ENCODE measurements at places on chromosomes 11 and 22. TPM values are rescaled to one million over a fixed set of nuclear protein-coding genes. Genes with fewer than 3 reads are reported as not detected.
A peak's percentile ranks its signal among the peaks of the same experiment; 100 is the strongest.

DNA sequence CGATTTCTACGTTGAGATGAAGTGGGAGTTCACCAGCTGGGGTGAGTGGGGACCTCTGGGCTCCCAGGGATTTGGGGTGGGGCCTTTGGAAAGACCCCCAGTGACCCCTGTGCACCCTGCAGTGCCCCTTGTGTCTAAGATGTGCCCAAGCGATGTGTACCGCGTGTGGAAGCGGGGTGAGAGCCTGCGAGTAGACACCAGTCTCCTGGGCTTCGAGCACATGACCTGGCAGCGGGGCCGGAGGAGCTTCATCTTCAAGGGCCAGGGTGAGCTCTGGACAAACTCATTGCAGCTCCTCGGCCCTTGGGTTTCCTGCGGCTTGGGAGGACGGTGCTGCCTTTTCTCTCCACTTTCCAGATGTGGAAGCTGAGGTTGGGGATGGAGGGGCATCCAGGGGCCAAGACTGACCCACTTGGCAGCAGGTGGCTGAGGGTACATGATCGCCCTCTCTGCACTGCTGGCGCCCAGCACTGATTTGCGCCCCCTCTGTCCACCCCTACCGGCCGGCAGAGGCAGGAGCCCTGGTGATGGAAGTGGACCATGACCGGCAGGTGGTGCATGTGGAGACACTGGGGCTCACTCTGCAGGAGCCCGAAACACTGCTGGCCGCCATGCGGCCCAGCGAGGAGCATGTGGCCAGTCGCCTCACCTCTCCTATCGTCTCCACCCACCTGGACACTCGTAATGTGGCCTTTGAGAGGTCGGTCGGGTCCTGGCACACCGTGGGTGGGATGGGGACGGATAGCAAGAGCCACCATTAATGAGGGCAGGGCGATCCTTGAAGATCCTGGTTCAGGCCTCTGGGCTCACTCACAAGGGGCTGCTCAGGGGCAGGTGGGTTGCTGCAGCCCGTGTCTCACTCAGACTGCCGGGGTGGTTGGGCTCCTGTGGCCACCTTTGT lies 2.6 kb downstream of the ANKRD13D start:
- no peak for DNase-seq
- H3K27me3 ChIP-seq: no peaks in the 10 kb centered on the region

P2RX6 gene
- total RNA-seq: 1.1 TPM

- no peak overlapping the region for H3K27ac ChIP-seq
- H3K4me3 ChIP-seq: no peak overlapping the region
- no peaks in the 10 kb centered on the region for H3K27me3 ChIP-seq
- H3K36me3 ChIP-seq: no peaks in the 10 kb centered on the region
- no peak for DNase-seq
- no peaks in the 10 kb centered on the region for H3K4me1 ChIP-seq
These were observed 60.5 kb downstream of the DDI1 start for GRCh38 chr11:104096900-104097299.

DNA sequence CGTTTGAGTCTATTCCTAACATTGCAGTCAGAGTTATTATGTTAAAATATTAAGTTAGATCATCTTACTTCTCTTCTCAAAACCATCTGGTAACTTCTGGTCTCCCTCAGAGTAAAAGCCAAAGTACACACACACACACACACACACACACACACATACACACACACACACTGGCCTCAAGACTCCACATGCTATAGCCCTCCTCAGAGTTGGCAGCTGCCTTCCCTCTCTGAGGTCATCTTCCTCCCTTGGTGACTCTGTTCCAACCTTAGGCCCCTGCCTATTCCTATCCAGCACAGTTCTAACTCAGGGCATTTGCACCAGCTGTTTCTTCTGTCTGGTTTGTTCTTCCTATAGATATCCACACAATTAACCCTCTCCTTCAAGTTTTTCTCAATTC lies 272.0 kb upstream of the SESN3 start:
- H3K4me1 ChIP-seq: no peaks in the 10 kb centered on the region
- peaks cover 11% of the 10 kb centered on the region for H3K27me3 ChIP-seq
- H3K36me3 ChIP-seq: no peaks in the 10 kb centered on the region

SIRT3 gene
- 13.8 TPM for total RNA-seq

ENTHD1 gene
- total RNA-seq: not detected

GRCh38 chr22:46657996-46658947 lies 38.1 kb downstream of the GRAMD4 start:
- peaks cover 31% of the 10 kb centered on the region for H3K4me1 ChIP-seq
- peak overlapping the region; percentile 41 for H3K27ac ChIP-seq
- no peak overlapping the region for H3K4me3 ChIP-seq

DNA sequence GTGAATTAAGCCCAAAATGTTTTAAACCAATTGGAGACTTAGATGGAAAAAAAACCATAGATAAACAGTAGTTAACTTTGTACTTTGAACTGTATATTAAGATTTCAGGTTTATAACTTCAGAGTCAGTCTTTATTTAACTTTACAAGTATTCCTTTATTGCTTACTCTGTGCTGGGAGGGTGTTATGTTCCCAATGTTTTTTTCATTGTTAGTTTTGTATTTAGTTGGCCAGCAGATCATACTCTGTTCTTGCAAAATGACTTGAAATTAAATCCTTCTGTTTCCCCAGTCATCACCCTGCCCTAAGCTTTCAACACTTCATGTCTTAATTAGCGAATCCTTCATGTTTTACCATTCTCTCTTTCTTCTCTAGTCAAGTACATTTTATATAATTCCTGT lies 25.3 kb downstream of the SIK2 start:
- H3K27ac ChIP-seq: no peak overlapping the region
- no peaks in the 10 kb centered on the region for H3K27me3 ChIP-seq
- no peak overlapping the region for H3K4me3 ChIP-seq

DNA sequence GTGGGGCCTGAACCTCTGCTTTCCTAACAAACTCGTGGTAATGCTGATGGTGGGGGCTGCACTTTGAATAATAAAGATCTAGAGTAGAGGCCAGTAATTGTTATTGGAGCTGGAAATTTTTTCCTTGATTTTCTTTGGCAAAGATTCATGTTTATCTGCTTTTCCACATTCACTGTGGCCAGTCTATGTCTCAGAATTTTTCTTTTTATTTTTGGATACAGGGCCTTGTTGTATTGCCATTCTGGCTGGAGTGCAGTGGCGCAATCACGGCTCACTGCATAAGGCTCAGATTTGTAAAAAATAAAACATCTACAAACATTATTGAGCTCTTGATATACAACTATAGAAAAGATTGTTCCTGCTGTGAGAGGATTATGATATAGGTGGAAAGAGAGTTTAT lies 1.6 kb downstream of the TMEM135 start:
- DNase-seq: no peak
- no peak overlapping the region for H3K27ac ChIP-seq
- H3K4me3 ChIP-seq: peak overlapping the region; percentile 97
- H3K4me1 ChIP-seq: peaks cover 28% of the 10 kb centered on the region

TBC1D22A gene
- total RNA-seq: 14.3 TPM

GRCh38 chr11:63945477-63946163 lies 6.8 kb downstream of the NAA40 start:
- H3K27ac ChIP-seq: no peak overlapping the region
- no peaks in the 10 kb centered on the region for H3K27me3 ChIP-seq
- no peaks in the 10 kb centered on the region for H3K4me1 ChIP-seq
- no peak overlapping the region for H3K4me3 ChIP-seq
- DNase-seq: peak; percentile 87

DNA sequence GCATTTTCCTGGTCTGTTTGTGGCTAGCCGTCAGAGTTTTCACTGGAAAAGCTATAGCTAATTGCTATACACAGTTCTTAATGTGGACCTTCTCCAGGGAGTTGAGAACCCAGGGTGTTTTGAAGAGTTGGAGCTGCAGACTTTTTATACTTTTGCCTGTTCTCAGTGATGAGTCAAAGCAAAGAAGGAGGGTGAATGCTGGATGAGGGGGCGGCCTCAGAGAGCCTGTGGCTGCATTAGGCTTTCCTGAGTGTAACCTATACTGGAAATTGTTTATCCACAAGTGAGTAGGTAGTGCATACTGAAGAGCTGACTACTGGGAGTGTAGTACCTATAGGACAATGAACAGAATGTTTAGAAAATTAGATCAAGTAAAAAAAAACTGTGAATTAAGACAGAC lies 79.7 kb upstream of the HORMAD2 start:
- H3K27ac ChIP-seq: no peak overlapping the region
- no peak overlapping the region for H3K4me3 ChIP-seq
- DNase-seq: peak; percentile 18
- H3K36me3 ChIP-seq: peaks cover 5% of the 10 kb centered on the region
- H3K27me3 ChIP-seq: no peaks in the 10 kb centered on the region

DNA sequence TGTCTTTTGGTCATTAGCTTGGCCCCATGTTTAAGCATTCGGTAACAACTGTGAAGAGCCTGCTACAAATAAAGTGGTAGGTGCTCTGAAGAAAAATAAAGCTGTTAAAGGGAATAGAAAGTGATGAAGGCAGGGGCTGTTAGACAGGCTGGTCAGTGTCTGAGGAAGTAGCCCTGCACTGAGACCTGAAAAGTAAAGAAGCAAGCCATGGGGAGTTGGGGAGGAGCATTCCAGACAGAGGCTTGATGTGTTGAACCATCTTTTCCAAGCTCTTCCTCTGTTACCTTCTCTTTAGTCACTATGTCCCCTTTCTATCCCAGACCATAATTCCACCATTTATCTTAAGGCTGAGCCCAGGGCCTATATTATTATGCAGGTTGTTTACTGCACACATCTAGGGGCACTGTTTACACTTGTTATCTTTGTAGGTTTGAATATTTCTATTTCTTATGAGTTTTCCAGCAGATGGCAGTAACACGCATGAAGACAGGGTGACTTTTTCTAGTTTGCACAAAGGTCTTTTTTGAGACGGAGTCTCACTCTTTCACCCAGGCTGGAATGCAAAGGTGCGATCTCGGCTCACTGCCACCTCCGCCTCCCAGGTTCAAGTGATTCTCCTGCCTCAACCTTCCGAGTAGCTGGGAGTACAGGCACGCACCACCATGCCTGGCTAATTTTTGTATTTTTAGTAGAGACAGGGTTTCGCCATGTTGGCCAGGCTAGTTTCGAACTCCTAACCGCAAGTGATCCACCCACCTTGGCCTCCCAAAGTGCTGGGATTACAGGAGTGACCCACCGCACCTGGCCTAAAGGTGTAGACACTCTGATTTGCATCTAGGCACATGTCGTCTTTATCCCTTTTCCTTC lies 23.0 kb downstream of the ZFTA start:
- H3K4me1 ChIP-seq: no peaks in the 10 kb centered on the region
- no peak overlapping the region for H3K4me3 ChIP-seq
- no peak overlapping the region for H3K27ac ChIP-seq
- peak; percentile 33 for DNase-seq
- no peaks in the 10 kb centered on the region for H3K27me3 ChIP-seq
- H3K36me3 ChIP-seq: peaks cover 10% of the 10 kb centered on the region

- peak; percentile 77 for DNase-seq
- H3K4me1 ChIP-seq: peaks cover 27% of the 10 kb centered on the region
- peak overlapping the region; percentile 84 for H3K4me3 ChIP-seq
- peaks cover 45% of the 10 kb centered on the region for H3K36me3 ChIP-seq
These were observed 2.1 kb downstream of the WEE1 start for GRCh38 chr11:9575260-9576240.

DNA sequence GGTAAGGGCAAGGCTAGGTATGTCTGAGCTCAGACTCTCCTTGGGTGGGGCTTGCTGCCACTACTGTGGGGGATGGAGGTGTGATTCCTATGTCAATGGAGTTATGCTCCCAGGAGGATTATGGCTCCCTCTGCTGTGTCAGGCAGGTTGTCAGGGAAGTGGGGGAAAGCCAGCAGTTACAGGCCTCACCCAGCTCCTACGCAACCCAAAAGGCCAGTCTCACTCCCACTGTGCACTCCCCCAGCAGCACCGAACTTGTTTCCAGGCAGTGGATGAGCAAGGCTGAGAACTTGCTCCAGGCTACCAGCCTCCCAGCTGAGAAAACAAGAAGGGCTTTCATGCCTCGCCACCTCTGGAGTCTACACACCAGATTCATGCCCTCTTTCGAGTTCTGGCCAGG lies 18.2 kb downstream of the C11orf91 start:
- peaks cover 11% of the 10 kb centered on the region for H3K4me1 ChIP-seq
- H3K36me3 ChIP-seq: no peaks in the 10 kb centered on the region
- DNase-seq: peak; percentile 57

DNA sequence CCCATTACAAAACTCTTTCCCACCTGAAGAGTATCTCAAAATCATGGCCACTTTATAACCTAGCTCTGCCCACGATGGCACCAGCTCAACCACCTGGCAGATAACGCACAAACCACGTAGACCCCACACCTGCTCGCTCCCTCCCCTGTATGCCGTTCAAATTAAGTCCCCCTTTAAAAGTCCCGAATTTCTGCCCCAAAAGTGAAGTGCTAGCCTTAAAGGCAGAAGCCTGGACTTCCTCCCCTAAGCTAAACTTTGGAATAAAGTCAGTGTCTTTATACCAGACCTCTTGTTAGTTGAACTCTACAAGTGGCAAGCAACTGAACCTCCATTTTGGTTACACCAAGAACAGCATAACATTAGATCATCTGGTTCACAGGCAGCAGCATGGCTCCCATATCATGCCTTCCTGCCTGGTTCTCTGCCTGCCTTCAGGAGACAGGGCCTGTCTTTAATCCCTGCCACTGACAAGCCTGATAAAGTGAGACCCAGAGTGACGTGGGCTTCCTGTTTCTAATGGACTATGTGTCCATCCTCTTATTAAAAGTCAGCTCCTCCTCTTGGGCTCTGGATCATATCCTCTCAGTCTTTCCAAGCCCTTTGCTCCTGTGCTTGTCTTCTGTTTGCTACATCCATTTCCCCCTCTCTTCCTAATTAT lies 32.6 kb upstream of the NNMT start:
- H3K4me1 ChIP-seq: no peaks in the 10 kb centered on the region
- H3K36me3 ChIP-seq: no peaks in the 10 kb centered on the region
- DNase-seq: no peak
- no peak overlapping the region for H3K4me3 ChIP-seq
- peaks cover 64% of the 10 kb centered on the region for H3K27me3 ChIP-seq
- no peak overlapping the region for H3K27ac ChIP-seq

DNA sequence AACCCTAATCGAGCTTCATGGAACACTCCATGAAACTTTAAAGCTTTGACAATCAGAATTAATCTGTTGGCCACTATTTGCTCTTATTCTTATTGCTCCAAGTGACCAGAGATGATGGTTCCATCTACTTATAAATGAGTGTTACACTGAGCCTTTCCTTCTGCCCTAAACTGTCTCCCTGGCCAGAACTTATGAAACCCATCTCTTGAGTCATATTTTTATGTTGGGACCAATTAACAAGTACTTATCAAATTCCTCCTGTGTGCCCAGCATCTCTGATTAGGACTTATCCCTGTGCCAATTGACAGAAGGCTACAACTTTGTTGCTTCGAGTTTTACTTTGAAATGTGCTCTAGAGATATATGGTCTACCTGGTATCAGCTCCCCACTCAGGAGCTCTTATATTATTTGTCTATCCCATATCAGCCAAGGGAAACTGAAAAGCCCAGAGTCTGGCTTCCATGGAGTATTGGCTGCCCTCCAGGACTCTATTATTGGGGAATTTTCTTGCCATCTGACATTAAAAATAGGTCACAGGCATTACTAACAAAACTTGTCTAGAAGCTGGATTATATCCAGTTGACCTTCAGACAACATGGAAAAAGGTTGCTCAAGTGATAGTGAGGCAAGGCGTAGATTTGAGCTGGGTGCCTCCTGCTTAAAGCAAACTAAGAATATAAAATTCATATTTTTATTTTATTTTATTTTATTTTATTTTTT lies 8.8 kb downstream of the KREMEN1 start:
- no peaks in the 10 kb centered on the region for H3K36me3 ChIP-seq
- peaks cover 10% of the 10 kb centered on the region for H3K4me1 ChIP-seq
- H3K27me3 ChIP-seq: no peaks in the 10 kb centered on the region
- H3K27ac ChIP-seq: no peak overlapping the region
- DNase-seq: no peak

MUC6 gene
- total RNA-seq: 0.18 TPM

MPEG1 gene
- total RNA-seq: not detected

MS4A14 gene
- total RNA-seq: 0.07 TPM

- no peak overlapping the region for H3K4me3 ChIP-seq
- no peaks in the 10 kb centered on the region for H3K27me3 ChIP-seq
- H3K4me1 ChIP-seq: no peaks in the 10 kb centered on the region
- H3K27ac ChIP-seq: no peak overlapping the region
These were observed 148.3 kb upstream of the RASSF10 start for GRCh38 chr11:12860827-12861226.

LRRC32 gene
- not detected for total RNA-seq

IGSF9B gene
- total RNA-seq: 1.3 TPM

Data from PC-3 (cell line).